HuH-7 (cell line): ENCODE measurements at places on chromosomes 6 and 20.

DNA sequence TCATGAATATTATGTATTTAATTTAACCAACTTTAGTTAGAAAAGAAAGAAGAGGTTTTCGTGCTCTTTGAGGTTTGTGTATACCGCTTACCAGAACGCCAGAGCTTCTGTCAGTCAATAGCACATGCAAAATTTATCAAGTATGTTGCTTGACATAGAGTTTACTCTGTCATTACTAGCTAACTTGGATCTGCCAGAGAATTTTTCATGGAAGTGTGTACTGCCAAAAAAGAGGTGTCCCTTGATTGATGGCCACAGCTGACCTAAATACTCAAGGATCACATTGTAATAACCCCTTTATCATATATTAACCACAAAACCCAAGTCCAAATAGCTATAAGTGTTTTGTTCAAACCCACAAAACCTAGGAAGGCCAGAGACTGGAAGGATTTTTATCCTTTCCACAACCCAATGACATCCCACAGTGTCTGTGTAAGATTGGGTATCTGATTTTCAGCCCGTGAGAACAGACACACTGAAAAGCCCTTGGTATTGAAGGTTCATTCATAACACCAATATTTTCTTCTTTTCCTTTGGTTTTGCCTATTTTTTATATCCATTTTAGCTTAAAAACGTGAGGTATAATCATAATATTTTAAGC, 194.0 kb upstream of the EYA4 start:
- DNase-seq = no peak

GRCh38 chr20:10465135-10465534, 30.0 kb downstream of the SLX4IP start:
- no peak for DNase-seq

GRCh38 chr6:7996538-7997111, 67.6 kb downstream of the BLOC1S5 start:
- DNase-seq = no peak

DNA sequence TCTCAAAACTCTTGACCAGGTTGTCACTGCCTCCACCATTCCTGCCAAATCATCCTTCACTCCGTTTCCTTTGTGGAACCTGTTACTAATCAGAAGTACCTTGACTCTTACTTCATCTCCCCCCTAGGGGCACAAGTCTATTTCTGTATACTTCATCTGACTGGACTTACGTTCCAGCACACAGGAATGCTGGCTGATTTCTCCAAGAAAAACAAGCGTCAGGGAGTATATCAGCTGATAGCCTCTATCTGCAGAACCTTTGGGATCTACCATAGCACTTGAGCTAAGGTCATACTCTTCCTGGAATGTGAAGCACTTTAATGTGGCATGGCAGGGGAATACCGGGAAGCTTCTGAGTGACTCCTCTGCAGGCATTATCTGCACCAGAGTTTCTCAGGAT, 178.1 kb upstream of the MOCS1 start:
- no peak for DNase-seq

DNA sequence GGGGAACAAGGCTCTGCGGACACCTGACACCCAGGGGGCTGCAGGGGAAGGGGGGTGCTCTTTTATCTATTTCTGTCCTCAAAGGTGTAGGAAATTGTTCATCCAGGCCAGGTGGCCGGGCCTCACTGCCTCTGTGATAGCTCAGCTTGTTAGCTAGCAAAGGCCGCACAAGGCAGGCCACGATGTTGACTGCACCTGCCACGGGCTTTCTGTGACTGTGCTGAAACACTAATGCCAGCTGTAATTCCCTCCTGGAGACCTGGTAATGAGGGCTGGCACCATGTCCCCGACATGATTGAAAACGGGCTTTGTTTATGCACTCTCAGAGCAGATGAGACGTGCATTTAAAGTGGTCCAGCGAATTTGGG, 61.4 kb upstream of the APCDD1L start:
- DNase-seq = no peak

DNA sequence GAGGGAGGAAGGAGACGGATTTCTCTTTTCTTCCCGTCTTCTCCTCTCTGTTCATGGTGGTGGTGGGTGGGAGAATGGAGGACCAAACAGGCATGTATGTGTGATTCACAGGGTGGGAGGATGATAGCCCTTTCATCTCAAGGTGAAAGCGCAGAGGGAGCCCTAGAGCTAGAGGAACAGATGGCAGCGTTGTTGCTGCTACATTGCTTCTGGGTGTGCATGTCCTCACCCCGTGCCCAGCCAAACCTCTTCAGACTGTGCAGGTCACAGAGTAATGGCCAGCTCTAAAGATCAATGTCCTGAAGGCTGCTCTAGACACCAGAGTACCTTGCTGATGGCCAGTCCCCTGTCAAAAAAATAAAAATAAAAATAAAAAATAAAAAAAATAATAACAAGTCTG, 301.8 kb downstream of the TBC1D7 start:
- no peak for DNase-seq

DNA sequence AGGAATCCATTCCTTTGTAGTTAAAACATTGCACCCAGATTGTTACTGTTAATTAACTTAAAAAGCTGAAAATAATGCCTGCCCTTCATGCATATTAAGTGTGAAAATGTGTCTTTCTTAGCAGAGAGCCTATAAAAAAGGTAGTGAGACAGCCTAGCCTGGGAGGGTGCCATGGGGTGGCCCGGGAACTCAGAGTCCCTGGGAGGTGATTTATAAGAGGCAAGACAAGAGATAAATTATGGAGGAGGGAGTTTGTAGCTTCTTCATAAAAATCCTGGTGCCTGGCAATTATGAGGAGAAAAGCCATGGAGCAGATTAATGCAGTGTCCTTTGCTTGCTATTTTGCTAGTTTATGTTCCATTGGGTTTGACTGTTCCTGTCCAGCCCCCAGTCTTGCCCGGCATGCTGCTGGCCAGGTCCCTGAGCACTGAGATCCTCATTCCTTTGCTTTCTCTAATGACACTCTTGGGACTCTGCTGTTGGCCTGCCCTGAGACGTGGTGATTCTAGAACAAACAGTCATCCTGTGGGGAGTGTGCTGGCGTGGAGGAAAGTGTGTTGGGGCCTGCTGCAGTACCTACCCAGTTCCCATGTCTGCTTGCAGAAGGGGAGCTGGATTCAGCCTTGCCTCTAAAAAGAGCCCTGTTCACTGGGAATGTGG, 4.2 kb downstream of the MLN start:
- no peak for DNase-seq
